ENCODE measurements at places on chromosomes 2 and 18.
A peak's percentile ranks its signal among the peaks of the same experiment; 100 is the strongest.

GRCh38 chr2:62447411-62447810 lies 58.6 kb downstream of the TMEM17 start:
- DNase-seq, result no peak

DNA sequence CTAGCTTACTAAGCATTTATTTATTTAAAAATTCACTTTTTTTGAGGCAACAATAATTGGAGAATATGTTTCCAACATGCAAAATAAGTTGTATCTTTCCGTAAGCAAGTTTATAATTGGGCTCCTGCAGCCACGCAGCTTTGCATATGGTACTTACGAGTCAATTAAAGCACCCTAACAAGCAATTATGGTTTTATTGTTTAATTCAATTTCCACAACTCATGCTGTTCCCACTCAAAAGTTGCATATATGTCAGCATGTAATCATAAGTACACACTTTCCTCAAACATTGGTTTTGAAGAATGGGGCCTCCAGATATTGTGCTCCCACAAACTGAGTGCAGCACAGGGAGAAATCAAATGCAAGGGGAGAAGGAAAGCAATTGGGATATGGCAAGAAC lies 585.1 kb upstream of the HNMT start:
- no peak for DNase-seq

DNA sequence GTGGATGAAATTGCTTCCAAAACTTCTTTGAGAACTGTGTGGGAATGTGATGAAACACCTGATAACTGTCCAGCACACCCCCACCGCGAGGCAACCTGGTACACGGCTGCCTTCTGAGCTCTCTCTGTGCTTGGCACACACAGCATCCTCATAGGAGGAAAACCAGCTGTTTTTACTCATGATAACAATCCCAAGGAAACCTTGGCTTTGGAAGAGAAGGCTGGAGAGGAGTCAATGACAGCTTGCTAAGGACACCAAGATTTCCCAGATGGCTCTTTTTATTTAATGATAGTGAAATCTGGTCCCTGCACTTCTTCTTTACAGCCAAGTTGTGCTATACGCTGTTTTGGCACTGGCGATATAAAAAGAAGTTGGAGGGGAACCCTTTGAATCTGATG lies 232.5 kb upstream of the FN1 start:
- DNase-seq, result no peak

- no peak for DNase-seq
Observed at GRCh38 chr2:172623249-172623965, 67.5 kb downstream of the PDK1 start.

- no peak for DNase-seq
Observed at GRCh38 chr18:78741381-78742217, 238.0 kb upstream of the SALL3 start.

DNA sequence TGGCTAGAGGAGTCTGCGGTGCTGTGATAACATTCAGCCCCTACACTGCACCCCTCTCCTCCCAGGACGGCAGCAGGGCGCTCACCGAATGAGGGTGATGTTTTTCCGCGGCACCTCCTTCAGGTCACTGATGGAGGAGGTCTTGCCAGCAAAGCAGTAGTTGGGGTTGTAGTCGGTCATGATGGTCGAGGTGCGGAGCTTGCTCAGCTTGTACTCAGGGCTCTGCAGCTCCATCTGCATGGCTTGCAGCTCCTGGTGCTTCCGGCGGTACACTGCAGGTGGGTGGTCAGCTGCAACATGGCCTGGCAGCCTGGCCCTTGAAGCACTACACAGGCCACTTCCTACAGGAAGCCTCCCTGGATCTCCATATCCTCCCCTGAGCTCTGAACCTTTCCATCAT lies 108.0 kb downstream of the CLIP4 start:
- DNase-seq, result no peak

DNA sequence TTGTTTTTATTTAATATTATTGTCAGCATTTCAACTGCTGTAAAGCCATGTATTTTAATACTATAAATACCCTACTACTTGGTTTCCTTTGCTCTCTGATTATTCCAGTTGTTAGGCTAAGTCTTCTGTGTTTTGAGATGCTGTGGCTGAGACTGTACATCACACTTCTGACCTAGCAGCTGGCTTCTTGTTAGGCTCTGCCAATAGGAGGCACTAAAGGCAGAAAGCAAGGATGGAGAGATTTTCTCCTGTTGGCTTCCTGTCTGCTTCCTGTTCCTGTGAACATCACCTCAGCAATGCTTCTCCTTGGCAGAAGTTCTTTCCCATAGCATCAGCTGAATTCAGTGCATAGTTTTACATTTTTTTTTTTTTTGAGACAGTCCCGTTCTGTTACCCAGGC lies 68.3 kb upstream of the YPEL5 start:
- DNase-seq, result no peak

DNA sequence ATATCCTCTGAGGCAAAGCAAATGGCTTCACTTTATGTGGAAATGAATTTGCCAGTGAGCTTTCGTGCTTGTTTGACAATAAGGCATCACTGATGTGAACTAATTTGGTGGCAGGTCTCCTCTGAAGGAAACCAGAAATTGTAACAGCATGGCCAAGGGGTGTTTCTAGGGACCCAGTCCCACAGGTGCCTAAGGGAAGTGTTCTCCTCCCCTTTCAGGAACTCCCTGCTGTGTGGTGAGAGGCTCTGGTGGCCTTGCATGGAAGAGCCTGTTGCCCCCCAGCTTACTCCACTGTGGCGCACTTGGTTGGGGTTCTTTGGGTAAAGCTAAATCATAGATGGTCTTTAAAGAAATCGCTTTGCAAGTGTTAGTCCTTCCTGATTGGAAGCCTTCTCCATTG lies 20.4 kb downstream of the RAB12 start:
- DNase-seq, result no peak

DNA sequence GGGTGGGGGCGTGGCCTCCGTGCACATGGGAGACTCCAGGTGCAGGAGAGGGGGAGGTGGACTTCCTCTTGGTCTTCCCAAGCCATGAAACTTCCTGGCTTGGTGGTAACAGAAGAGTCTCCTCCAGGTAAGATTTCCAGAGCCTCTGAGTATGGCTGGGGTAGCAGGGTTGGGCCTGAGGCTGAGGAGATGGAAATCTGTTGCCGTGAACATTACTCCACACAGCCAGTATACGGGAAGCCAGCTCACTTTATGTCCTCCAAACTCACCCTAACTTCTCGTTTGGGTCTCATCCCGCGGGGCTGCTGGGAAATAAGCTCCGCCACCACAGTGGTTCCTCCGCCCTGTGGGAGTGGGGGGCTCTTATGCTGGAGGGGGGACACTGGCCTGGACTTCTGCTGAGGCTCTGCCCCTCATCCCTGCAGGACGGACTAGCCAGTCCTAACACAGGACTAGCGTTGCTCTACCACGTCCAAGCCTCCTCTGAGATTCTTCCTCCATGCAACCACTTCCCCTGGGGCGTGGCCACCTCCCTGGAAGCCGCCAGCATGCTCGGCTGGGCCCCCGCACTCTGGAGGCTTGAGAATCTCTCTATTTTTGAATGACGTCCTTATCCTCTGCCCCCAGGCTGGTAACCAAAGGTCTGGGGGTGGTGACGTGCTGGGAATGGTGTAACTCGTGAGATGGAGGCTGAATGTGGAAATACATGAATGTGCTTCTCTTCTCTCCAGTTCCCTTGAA lies 777 bp upstream of the RAB17 start:
- DNase-seq, result peak; percentile 40

DNA sequence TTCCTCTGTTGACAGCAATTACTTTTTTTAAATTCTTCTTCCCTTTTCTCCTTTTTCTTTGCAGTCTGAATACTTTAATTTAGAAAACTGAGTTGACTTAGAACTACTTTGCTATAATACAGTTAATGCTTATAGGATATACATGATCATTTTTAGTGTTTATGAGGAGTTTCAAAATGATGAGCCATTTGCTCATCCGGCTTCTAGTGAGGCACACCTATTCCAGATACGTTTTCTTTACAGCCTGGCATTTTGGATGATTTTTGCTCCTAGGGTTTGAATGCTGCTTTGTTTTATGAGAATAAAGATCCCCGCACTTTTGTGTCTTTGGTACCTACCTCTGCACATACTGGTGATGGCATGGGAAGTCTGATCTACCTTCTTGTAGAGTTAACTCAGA lies 52.8 kb downstream of the EIF5B start:
- DNase-seq, result no peak

GRCh38 chr2:240586198-240586918 lies at the start of gene CAPN10:
TSS of gene CAPN10 (plus strand) at chr2:240586734. CDS start at chr2:240586912, 178 bp downstream.
- peak; percentile 97 for DNase-seq

GRCh38 chr2:151007365-151007764 lies 254.3 kb downstream of the RBM43 start:
- no peak for DNase-seq

DNA sequence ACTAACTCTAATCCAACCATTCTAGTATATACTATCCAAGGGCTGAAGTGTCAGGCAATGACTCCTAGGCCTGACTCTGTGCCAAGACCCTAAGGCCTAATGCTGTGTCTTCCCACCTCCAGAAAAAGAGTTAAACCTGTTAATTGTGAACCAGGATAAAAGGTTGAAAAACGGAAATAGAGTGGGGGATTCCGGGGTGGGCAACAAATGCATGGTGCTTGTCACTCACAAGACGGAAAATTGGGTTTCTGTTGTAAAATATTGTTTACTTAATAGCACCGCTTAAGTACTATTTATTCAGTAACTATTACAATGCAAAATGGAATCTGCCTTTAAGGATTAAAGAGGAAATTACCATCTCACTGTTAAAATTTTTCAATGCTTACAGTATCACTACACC lies 3.2 kb downstream of the STK17B start:
- no peak for DNase-seq

GRCh38 chr2:25131253-25131566 lies 37.2 kb downstream of the POMC start:
- DNase-seq, result no peak

Data from HL-60 (cell line).